ENCODE measurements at places on chromosomes 3 and 15.
A peak's percentile ranks its signal among the peaks of the same experiment; 100 is the strongest.

DNA sequence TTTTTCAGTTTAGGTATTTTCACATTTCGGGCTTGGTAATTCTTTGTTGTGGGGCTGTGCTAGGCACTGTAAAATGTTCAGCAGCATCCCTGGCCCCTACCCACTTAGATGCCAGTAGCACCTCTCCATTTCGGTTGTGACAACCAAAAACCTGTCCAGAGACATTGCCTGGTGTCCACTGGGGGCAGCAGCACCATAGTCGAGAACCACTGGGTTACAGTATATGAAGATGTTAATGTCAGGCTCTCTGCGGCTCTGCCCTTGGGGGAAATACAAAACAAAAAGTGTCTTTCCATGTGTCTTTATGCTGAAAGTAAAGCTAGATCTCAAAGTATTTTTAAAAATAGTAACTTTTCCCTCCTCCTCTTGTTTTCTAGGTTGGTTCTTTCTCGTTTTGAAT, 177.2 kb downstream of the ITPR1 start:
- DNase-seq, result no peak

DNA sequence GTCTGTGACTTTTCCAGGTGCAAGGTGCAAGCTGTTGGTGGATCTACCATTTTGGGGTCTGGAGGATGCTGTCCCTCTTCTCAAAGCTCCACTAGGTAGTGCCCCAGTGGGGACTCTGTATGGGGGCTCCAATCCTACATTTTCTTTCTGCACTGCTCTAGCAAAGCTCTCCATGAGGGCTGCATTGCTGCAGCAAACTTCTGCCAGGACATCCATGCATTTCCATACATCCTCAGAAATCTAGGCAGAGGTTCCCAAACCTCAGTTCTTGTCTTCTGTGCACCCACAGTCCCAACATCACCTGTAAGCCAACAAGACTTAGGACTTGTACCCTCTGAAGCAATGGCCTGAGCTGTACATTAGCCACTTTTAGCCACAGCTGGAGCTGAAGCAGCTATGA, 694.5 kb upstream of the BCHE start:
- no peak for DNase-seq

GRCh38 chr15:39250001-39250400, 330.9 kb upstream of the THBS1 start:
- no peak for DNase-seq

GRCh38 chr3:51471775-51472652, 27.8 kb downstream of the DCAF1 start:
- DNase-seq, result no peak

DNA sequence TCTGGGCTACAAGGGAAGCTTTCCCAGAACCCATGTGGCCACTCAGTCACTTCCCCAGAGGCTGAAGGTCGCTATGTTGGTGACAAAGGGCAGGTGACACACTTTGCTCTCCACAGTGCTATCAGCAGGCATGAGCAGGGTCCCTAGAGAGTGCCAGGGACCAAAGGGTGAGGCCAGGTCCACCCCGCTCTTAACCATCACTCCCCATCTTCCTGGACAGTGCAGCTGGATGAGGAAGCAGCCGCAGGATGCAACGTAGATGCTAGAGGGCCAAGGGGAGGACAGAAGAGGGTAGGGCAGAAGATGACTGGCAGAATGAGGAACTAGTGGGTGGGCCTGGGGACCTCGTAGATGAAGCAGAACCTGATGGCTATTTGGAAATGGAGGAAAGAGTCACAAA, 13.6 kb upstream of the LTF start:
- DNase-seq, result no peak

- no peak for DNase-seq
Observed at GRCh38 chr3:100975714-100976113, 17.5 kb downstream of the ABI3BP start.

GRCh38 chr15:32134842-32135241, 104.5 kb downstream of the CHRNA7 start:
- DNase-seq, result no peak

- no peak for DNase-seq
Observed at GRCh38 chr3:186526256-186526606, 17.9 kb downstream of the CRYGS start.

DNA sequence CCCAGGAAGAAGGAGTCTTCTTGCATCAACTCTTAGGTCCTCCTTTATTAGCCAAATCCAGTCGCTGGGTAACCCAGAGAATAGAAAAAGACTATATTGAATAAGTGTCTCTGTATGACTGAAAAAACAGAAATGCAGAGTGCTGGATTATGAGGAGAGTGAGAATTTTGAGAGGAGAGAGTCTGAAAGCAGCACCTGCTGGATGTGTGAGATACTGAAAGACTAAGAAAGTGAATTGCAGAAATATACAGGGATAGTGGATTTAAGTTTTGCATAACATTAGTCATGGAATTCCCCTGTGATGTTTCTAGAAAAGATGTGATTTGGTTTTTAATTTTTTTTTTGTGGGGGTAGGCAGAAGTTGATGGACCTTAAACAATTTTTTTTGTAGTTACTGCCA, 296.5 kb downstream of the MECOM start:
- no peak for DNase-seq

GRCh38 chr3:170372190-170372879, 14.8 kb downstream of the SKIL start:
- DNase-seq, result no peak

DNA sequence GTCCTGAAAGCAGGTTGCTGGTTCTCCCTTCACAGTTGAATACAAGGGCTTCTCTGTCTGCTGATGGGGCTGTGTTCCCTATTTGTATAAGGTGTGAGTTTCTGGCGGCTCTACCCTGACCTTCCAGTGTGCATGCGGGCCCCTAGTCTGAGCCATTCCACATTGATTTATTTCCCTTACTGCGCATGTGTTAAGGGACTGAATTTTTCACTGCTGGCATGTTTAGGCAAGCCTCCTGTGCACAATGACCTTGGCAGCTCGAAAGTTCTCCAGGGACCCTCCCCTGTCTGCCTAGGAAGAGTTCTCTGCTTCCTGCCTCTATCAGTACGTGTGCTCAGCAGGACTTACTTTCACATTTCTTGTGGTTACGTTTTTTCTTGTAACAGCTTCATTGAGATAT, 11.4 kb downstream of the TRAK1 start:
- no peak for DNase-seq

DNA sequence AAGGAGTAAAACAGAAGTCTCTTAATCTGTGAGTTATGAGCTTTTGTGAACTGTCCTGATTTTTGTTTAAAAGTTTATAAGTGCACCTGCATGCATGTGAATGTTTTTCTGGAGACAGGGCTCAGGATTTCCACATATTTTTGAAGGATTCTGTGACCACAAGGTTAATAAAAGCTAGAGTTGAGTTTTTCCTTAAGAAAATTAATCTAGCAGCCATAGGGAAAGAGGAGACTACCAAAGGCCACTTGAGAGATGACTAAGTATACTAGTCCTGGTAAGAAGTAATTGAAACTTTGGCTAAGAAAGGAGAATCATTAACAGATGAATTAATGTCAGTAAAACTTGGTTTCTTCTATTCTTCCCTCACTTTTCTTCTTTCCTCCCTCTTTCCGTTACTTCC, 176.8 kb upstream of the EPHA3 start:
- DNase-seq, result no peak

GRCh38 chr3:169542331-169542751, 121.2 kb downstream of the MECOM start:
- no peak for DNase-seq

DNA sequence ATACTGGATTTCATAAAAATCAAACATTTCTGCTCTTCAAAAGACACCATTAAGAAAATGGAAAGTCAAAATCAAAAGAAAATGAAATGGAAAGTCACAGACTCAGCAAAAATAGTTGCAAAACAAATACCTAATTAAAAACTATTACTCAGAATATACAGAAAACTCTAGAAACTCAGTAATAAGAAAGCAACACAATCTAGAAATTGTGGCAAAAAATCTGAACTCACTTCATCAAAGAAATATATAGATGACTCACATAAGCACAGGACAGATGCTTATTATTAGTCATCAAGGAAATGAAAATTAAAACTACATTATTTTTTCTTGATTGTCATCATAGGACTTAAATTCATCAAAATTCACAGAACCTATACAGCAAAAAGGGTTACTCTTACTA, 430.0 kb downstream of the SHQ1 start:
- no peak for DNase-seq

DNA sequence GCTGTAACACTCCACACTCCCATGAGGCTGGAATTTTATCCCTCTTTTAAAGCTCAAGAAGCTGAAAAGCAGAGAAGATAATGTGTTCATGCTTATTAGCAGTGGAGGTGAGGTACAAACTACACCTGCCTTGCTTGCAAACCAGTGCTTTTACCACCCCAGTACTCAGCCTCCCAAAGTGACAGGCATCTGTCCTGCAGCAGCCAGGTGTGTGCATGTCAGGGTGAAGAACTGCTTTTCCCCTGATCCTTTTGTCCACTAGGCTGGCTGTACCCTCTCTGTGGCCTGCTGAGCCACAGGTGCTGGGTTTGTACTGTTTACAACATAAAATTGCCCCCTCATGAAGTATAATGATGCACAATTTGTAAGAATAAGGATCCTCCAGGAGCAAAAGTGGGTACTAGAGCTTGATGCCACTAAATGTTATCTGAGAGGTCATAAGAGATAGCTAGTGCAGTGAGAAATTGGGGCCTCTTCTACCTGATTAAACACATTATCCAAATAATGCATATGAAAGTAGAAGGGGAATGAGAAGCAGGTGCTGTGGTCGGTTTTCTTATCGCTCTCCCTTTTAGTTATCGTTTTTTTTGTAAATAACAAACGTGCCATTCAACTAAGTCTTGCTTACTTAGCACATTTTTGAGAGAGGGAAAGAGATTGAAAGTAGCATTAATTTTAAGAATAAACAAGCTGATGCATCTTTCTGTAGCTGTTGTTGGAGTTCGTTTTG, 39.2 kb upstream of the GADL1 start:
- DNase-seq, result no peak

DNA sequence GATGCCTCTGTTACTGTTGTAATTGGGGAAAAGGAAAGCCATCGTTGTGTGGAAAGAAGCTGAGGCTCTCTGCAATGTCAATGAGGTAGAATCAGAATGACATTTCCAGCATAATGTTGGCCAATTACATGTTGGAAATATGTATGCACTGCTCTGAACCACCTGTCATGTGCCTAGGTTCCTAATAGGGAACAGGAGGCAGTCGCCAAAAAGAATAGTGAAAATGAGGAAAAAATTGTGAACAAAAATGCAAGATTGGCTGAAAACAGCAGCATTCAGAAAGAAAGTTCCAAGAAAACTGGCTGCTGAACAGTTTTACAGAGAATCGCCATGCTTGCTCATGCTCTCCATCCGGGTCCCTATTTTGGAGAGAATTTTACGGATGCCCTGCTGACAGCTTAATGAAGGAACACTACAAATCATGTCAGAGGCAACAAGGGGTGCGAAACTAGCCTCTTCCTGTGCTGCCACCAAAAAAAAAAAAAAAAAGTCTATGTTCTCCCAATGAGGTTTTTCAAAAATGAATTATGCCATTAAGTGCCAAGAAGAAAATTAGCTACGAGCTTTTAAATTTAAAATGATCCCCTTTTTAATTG, 305.9 kb upstream of the ARRDC4 start:
- DNase-seq, result no peak

DNA sequence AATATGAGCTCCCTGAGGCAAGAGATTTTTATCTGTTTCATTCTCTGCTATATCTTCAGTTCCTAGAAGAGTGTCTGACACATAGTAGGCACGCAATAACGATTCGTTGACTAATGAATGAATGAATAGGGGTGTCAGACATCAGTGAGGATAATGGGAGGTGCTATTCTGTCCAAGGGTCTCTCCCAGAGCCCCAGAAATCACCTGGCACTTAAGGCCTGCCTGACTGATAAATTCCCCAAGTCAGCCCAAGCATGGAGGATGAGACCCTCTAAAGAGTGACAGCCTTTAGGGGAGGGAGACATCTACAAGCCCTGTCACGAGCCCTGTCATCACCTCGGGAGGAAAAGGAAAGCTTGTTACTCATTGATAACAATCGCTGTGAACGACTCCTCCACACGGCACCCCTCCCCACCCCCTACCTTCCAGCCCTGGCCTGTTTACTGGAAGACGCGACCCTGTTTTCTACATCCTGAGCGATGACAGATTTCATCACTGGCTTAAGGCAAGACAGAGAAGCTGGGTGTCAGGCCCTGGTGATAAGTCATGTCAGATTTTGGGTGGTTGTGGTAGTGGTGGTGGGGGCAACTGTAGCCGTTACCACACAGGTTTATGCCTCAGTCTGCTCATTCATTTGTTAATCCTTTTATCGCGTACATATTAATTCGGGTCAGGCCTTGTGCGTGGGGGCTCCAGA, 23.1 kb downstream of the BHLHE40 start:
- DNase-seq, result peak; percentile 67

GRCh38 chr3:39103324-39103693, 4.1 kb downstream of the GORASP1 start:
- DNase-seq, result no peak

- no peak for DNase-seq
Observed at GRCh38 chr3:55486101-55486856, 827 bp downstream of the WNT5A start.
